SW480 (cell line): ENCODE measurements at places on chromosomes 2 and 18.

GRCh38 chr2:36423619-36424120 lies 68.1 kb downstream of the CRIM1 start:
- no peak for DNase-seq

- DNase-seq, result peak; percentile 44
These were observed 54.1 kb downstream of the ETAA1 start for GRCh38 chr2:67451086-67451832.

DNA sequence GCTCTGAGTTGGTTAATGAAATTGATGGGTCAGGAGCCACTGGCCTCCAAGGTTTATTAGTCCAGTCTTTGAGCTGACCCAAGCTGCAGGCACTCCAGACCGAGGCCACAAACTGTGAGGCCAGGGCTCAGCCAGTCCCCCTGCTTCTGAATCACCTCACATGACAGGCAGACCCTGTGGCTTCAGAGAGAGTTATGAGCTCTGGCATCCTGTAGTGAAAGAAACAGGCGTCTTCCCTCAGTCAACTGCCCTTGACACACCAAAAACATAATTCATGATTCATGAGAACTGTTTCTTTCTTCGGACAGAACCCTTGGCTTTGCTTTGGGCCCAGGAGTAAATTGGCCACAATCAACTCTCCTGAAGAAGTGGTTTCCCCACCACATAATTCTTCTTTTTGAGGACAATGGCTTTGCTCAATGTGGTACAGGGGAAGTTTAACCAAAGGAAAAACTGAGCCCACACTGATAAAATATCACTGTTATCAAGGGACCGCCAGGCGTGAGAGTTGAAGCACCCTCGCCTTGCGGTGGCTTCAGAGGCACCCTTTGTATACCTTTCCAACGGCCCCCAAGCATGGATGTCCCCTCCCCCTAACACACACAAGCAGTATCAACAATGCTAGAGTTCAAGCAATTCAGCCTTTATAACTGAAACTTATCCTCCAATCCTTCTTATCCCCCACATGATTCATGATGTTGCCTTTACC lies 226.9 kb downstream of the CYRIA start:
- no peak for DNase-seq

- no peak for DNase-seq
These were observed 36.0 kb downstream of the NTSR2 start for GRCh38 chr2:11633923-11634478.

GRCh38 chr18:74116633-74117554 lies 30.7 kb downstream of the FBXO15 start:
- peak; percentile 9 for DNase-seq

DNA sequence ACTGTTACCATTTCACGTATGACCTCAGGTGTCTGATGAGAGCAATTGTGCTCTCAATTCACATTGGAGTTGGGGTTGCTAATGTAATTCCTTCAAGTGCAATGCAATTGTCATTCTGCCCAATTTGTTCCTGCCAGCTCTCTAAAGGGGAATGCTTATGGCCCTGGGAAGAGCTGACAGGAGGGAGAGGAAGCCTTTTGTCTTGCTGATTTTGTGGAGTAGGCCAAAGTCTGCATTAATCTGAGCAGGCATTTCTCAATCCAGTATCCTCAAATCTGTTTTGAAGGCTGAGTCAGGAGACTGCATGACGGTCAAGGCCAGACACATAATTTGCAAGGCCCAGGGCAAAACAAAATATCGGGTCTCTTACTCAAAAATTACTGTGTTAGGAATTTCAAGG lies 326.4 kb upstream of the SPHKAP start:
- DNase-seq, result no peak

DNA sequence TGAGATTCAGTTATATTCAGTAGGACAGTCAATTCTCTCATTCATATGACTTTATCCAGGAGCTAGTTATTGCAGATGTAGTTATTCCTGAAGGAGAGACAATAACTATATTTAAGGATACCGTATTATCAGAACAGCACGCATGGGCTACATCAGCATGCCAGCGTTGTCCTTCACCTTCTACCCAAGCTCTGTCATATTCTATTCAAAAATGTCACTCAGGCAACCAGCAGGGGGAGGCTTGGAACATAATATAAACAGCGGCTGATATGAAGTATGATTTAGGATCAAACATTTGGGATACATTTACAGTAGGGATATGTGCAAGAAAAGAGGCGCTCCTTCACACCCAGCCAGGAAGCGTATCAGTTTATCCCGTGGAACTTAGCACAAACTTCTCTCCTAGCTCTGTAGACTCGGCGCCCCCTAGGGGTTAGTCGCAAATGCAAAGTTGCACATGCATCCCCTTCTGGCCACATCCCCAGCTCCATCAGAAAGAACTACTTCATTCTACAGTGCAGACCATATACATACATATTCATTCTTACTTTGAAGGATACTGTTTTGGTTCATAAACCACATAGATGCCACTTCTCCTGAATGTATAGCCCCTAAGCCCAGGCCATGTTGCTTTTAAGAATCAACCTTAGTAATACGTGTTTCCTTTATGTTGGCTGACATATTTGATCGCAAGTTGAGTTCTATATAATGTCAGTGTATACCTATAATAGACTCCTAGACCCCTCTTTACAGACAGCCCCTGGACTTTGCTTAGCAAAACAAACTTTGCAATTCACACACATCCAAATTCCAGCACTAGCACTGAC lies 759.4 kb downstream of the ADCYAP1 start:
- DNase-seq, result peak; percentile 42

DNA sequence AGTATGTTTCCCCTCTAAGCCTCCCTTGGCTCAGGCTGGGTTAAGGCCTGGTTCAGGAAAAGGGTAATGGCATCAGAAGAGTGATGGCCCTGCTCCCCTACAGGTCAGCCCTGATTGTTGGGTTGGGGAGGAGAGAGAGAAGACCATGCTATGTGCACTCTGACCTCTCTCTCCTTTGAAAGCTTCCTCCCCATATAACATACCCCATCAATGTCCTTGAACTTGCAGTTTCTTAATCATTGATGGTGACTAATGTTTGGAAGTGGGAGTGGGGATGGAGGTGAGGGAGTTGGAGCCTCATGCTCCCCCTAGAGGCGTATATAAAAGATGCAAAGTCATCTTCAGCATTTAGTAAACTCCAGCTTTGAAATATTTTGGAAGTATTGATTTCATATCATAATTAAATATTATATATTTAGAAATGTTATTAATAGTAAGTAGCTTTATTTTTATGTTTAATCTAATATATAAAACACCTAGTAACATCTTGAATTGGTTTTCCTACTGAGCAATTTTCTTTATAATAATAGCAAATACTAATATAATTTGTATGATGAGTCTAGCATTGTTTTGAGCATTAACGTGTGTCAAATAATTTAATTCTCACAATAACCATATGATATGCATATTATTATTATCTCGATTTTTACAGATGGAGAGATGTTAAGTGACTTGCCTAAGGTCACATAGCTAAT lies 8.8 kb downstream of the PLCL1 start:
- peak; percentile 17 for DNase-seq

- peak; percentile 6 for DNase-seq
These were observed 195.5 kb downstream of the L3MBTL4 start for GRCh38 chr18:6219116-6219717.

- no peak for DNase-seq
These were observed 1938.0 kb upstream of the PIK3C3 start for GRCh38 chr18:40017021-40017420.

DNA sequence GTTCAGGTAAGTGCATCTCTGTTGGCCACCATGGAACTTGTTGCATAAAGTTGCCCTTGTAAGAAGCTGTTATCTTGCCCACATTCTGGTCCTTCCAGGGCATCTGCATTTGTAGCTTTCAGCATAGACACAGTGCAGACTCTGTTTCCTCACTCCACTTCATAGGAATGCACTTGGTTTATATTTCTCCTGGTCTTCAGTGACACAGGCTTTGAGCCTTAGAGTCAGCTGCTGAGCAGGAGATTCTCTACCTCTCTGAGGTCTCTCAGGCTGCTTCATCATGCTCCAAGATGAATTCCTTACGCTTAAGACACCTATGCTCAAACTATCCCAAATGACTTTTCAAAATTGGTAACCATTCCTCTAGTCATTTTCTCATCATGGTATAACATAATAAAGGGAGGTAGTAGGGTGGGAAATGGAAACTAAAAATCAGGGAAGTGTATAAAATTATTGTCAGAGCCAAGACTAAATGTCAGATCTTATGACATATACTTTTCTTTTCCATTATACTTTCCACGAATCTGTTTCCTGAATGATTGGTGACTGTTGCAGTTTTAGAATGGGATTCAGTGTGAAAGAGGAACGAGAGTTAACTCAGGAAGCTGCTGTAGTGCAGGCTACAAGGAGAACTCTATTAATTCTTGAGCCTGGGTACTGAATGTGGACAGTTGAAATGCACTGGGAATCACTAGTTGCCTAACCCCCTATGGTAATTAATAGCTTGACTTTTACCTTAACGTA lies 72.0 kb downstream of the GALNT1 start:
- no peak for DNase-seq

- DNase-seq, result no peak
These were observed 227.6 kb downstream of the MYCN start for GRCh38 chr2:16167870-16168426.
